Fibroblast of lung (primary cell): ENCODE measurements at places on chromosomes 11 and 22. TPM values are rescaled to one million over a fixed set of nuclear protein-coding genes. Genes with fewer than 3 reads are reported as not detected.

GRCh38 chr22:27825174-27825573 lies 23.6 kb upstream of the MN1 start:
- H3K36me3 ChIP-seq = no peaks in the 10 kb centered on the region
- H3K27ac ChIP-seq = no peak overlapping the region
- no peaks in the 10 kb centered on the region for H3K27me3 ChIP-seq
- DNase-seq = no peak
- H3K4me1 ChIP-seq = no peaks in the 10 kb centered on the region
- H3K4me3 ChIP-seq = no peak overlapping the region

DNA sequence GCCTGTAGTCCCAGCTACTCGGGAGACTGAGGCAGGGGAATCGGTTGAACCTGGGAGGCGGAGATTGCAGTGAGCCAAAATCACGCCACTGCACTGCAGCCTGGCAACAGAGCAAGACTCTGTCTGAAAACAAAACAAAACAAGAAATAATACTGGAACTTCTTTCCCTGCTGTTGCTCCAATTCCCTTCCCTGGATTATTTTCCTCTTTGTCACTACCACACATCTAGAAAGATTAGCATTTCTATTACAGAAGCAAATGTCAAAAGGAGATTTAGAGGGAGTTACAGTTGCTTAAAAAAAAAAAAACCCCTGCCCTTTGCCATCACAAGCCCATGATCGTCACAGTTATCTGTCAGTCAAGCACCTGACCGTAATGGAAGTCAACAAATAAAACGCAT lies 17.7 kb upstream of the SCGB1D1 start:
- peaks cover 8% of the 10 kb centered on the region for H3K27me3 ChIP-seq

- no peaks in the 10 kb centered on the region for H3K4me1 ChIP-seq
- H3K27ac ChIP-seq = no peak overlapping the region
- H3K36me3 ChIP-seq = no peaks in the 10 kb centered on the region
- no peak for DNase-seq
Observed at GRCh38 chr11:134363161-134363560, 31.4 kb downstream of the GLB1L2 start.

GRCh38 chr11:1224491-1225385 lies 1.9 kb downstream of the MUC5B start:
- H3K4me1 ChIP-seq = no peaks in the 10 kb centered on the region
- no peak for DNase-seq
- no peaks in the 10 kb centered on the region for H3K36me3 ChIP-seq
- no peak overlapping the region for H3K27ac ChIP-seq

GRCh38 chr11:113262594-113262993 lies 51.8 kb upstream of the TTC12 start:
- no peak overlapping the region for H3K4me3 ChIP-seq
- H3K4me1 ChIP-seq = no peaks in the 10 kb centered on the region
- no peak for DNase-seq
- H3K27me3 ChIP-seq = no peaks in the 10 kb centered on the region

GRCh38 chr11:119784421-119784820 lies 55.4 kb upstream of the NECTIN1 start:
- no peaks in the 10 kb centered on the region for H3K27me3 ChIP-seq
- H3K4me1 ChIP-seq = no peaks in the 10 kb centered on the region
- H3K36me3 ChIP-seq = no peaks in the 10 kb centered on the region
- no peak overlapping the region for H3K4me3 ChIP-seq
- H3K27ac ChIP-seq = no peak overlapping the region

DNA sequence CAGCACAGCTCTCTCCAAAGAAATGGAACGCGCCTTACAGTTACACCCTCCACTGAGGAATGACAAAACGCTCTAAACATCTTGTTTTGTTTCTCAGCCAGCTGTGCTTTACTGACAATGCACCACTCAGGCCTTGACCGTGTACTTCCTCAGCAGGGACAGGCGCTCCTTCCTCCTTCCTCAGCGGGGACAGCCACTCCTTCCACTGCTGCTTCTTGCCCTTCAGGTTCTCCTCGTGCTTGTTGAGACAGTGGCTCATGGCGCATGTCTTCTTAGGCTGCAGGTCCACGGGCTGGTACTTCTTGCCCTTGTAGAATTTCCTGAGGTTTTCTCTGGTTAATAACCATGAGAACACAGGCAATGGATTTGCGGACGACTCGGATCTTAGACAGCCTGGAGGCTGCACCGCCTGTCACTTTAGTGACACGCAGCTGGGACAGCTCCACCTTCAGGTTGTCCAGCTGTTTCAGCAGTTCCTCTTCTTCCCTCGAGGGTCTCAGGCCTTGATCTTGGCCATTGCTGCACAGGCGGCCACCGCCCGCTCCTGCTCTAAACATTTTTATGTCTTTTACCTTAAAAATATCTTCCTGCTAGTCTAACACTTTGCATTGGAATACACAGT lies 613.8 kb downstream of the BRD1 start:
- H3K36me3 ChIP-seq = no peaks in the 10 kb centered on the region
- H3K4me1 ChIP-seq = no peaks in the 10 kb centered on the region
- H3K27me3 ChIP-seq = no peaks in the 10 kb centered on the region
- no peak overlapping the region for H3K27ac ChIP-seq
- no peak overlapping the region for H3K4me3 ChIP-seq

- DNase-seq = no peak
- no peak overlapping the region for H3K27ac ChIP-seq
- no peaks in the 10 kb centered on the region for H3K27me3 ChIP-seq
- H3K4me1 ChIP-seq = no peaks in the 10 kb centered on the region
Observed at GRCh38 chr11:69373251-69373635, 79.3 kb downstream of the MYEOV start.

DNA sequence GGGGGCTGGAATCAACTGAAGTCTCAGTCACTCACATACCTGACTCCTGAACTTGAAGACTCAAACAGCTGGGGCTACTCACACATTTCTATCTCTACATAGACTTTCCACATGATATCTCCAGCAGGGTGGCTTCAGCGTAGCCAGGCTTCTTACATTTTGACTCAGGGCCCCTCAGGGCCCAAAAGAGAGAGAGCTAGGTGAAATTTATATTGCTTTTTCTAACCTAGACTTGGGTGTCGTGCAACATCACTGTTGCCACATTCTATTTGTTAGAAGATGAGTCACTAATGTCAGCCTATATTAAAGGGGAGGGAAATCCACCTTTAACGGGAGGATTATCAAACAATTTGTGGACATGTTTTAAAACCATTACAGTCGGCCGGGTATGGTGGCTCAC lies 71.9 kb upstream of the RRM1 start:
- no peak for DNase-seq
- H3K4me3 ChIP-seq = no peak overlapping the region
- H3K36me3 ChIP-seq = no peaks in the 10 kb centered on the region
- no peaks in the 10 kb centered on the region for H3K4me1 ChIP-seq
- no peak overlapping the region for H3K27ac ChIP-seq

GRCh38 chr11:64185175-64185692 lies 737 bp upstream of the STIP1 start:
- DNase-seq = peak; percentile 89
- H3K36me3 ChIP-seq = no peaks in the 10 kb centered on the region
- no peaks in the 10 kb centered on the region for H3K27me3 ChIP-seq
- peak overlapping the region; percentile 81 for H3K4me3 ChIP-seq
- H3K4me1 ChIP-seq = peaks cover 17% of the 10 kb centered on the region

- H3K4me3 ChIP-seq = peak overlapping the region; percentile 20
- peaks cover 13% of the 10 kb centered on the region for H3K4me1 ChIP-seq
- H3K27ac ChIP-seq = no peak overlapping the region
- H3K27me3 ChIP-seq = no peaks in the 10 kb centered on the region
- peak; percentile 67 for DNase-seq
Observed at GRCh38 chr11:100930185-100930778, 199.3 kb downstream of the PGR start.

- no peaks in the 10 kb centered on the region for H3K27me3 ChIP-seq
- peaks cover 17% of the 10 kb centered on the region for H3K4me1 ChIP-seq
- no peaks in the 10 kb centered on the region for H3K36me3 ChIP-seq
- DNase-seq = peak; percentile 100
- peak overlapping the region; percentile 82 for H3K27ac ChIP-seq
Observed at GRCh38 chr11:95877291-95877690, 46.6 kb downstream of the MTMR2 start.

DNA sequence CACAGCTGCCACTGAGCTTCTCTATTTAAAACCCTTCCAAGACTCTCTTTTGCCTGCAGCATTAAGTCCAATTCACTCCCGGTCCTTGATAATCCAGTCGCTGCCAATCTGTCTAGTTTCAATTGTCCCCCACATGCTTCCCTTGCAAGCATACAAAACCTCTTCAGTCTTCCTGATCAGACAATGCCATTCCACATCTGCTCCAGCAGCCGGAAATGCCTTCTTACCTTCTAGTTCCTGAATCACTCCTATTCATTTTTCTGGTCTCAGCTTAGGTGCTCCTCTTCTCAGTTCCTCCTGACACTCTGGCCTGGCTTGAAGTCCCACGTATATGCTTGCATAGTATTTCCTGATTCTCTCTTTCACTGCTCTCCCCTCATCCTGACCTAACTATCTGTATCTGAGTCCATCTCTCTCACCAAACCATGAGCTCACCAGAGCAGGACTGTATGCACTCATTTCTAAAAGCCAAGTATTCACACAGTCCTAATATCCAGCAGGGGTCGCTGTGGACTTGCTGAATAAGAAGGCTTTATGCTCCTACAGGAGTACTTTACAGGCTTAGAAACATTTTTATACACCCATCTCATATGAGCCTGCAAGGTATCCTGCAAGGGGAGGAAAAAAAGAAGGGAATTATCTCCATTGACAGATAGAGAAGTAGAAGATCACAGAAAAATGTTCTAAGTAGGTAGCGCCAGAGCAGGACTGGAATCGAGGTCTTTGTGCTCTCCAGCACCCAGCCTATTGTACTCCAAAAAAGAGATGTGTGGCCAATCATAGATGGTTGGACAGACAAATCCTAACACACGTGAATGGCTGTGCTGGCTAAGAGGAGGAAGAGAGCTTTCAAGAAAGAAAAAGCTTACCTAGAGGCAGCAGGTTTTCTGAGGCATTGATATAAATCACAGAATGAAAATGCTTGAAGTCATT lies 19.2 kb downstream of the XRRA1 start:
- no peaks in the 10 kb centered on the region for H3K36me3 ChIP-seq
- no peaks in the 10 kb centered on the region for H3K27me3 ChIP-seq
- H3K4me3 ChIP-seq = no peak overlapping the region
- DNase-seq = peak; percentile 89
- no peak overlapping the region for H3K27ac ChIP-seq

DNA sequence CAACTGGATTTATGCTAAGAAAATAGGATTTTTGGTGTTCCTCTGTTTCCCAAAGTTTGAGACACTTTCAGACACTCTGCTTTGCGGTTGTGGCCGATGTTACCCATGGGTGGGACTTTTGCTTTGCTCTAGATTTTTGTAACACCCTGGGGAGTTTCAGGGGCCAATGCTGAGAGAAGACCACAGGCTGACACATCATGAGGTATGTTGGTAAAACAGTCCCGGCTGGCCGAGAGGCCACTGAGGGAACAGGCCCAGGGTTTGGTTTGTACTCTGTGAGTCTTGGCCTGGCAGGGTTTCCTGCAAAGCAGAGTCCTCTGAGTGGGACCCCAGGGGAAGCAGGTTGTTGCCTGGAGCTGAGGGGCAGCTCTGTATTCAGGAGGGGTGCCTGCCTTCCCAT lies 78.5 kb upstream of the PITPNB start:
- DNase-seq = no peak
- peaks cover 6% of the 10 kb centered on the region for H3K36me3 ChIP-seq
- no peak overlapping the region for H3K4me3 ChIP-seq
- H3K27ac ChIP-seq = no peak overlapping the region
- H3K4me1 ChIP-seq = no peaks in the 10 kb centered on the region

DNA sequence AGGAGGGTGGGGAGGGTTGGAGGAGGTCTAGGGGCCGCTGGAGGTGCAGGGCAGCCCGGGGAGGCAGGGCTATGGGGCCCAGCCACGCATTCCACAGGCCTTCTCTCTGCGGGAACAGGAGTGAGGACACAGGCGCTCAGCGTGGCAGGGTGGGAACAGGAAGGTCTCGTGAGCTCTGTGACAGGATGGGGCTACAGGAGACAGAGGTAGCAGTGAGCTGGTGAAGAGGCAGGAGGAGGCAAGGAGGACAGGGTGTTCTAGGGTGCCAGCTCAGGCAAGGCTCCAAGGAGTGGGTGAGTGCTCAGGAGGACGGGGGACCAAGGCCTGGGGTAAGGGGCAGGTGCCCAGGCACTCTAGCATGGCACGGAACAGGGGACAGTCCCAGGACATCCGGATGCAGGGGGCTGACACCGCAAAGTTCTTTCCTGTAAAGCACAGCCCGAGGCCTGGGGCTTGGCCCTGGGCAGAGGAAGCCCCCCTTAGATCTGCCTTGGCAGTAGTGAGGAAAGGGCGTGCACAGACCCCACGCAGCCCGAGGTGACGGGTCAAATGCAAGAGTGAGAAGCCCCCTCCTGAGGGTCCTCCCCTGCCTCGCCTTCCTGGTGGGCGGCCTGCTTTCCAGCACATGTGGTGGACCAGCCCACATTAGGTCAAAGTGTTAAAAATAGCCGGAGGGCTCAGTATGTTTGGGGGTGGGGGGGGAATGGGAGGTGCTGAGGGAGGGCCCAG lies 4.7 kb upstream of the NEAT1 start:
- peaks cover 5% of the 10 kb centered on the region for H3K36me3 ChIP-seq

- H3K27ac ChIP-seq = no peak overlapping the region
- no peaks in the 10 kb centered on the region for H3K36me3 ChIP-seq
- no peaks in the 10 kb centered on the region for H3K27me3 ChIP-seq
- no peak for DNase-seq
Observed at GRCh38 chr11:14861680-14862079, 30.4 kb downstream of the CYP2R1 start.

- H3K4me1 ChIP-seq = no peaks in the 10 kb centered on the region
- no peaks in the 10 kb centered on the region for H3K36me3 ChIP-seq
- H3K27ac ChIP-seq = no peak overlapping the region
- no peaks in the 10 kb centered on the region for H3K27me3 ChIP-seq
- H3K4me3 ChIP-seq = no peak overlapping the region
Observed at GRCh38 chr22:48624401-48624800, 1203.3 kb downstream of the BRD1 start.

GAL gene
- total RNA-seq = 1.5 and 5.4 TPM in 2 replicates

PRSS23 gene
- 141 and 194 TPM in 2 replicates for total RNA-seq

KCNK7 gene
- under 0.01 TPM in 1 of 2 replicates, not detected in the other for total RNA-seq

SCUBE1 gene
- total RNA-seq = 0.17 and 0.51 TPM in 2 replicates

KLHL35 gene
- total RNA-seq = 1.3 and 1.8 TPM in 2 replicates

SLC22A6 gene
- not detected in 2 replicates for total RNA-seq
